Stimulated activated CD8-positive, alpha-beta memory T cell treated with anti-CD3 and anti-CD28 coated beads, Interleukin-4, amount 100 ng/mL, for 4 hours (primary cell): ENCODE measurements at places on chromosomes 2 and 18.

DNA sequence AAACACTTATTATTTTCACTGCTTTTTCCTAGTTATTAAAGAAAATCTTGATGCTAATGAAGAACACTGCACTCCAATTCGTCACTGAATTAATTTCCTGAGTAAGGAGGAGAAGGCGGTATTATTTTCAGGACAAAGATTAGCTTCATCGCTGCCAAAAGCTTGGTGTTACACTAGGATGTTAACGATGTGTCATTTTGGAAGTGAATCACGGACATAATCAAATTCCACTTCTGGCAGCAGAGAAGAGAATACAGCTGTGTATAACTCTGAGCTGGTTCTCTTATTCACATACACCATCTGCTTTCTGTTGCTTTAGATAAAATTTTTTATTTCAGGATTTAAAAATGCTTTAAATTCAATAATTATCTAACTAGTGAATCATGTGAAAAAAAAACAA lies 74.1 kb downstream of the SCG2 start:
- DNase-seq: no peak

- no peak for DNase-seq
These were observed 7.8 kb downstream of the SULT1C4 start for GRCh38 chr2:108385411-108386071.

- DNase-seq: no peak
These were observed 2786.5 kb downstream of the RPIA start for GRCh38 chr2:91477731-91478672.

DNA sequence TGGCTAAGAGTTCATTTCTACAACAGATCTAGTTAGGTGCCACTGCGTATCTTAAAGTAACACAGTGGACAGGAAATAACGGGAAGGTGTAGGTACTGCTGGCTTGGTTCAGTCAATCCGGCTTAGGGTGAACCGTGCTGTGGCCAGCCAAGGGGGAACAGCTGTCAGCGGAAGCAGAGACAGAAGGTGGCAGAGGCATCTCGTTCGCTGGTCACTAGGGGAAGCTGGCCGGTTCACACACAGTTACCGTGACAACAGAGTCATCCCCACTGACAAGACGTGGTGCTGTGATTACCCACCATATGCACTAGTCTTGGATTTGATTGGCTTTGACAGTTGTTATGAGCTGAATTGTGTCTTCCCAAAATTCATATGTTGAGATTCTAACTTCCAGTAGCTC lies 58.8 kb upstream of the HDAC4 start:
- DNase-seq: no peak

GRCh38 chr2:186835628-186836027 lies 13.3 kb downstream of the ZSWIM2 start:
- no peak for DNase-seq

- DNase-seq: no peak
These were observed 13.7 kb downstream of the WDR43 start for GRCh38 chr2:28908172-28908571.

DNA sequence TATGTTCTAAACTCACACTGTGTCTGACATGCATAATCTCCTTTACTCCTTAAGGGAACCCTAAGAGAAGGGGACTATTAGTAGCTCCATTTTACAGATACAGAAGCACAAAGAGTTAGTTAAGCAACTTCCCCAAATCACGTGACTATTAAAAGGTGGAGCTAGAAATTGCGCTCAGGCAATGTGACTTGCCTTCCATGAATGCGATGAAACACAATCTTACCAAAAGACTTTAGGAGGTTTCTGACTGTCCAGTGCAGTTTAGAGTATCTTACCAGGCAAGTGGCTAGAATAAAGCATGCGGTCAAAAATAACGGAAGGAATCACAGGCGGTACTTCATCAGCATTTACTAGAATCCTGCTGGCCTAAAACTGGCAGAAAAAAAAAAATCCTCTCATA lies 70.4 kb downstream of the ZNF521 start:
- DNase-seq: no peak

- DNase-seq: no peak
These were observed 2.7 kb downstream of the KATNAL2 start for GRCh38 chr18:46920067-46920466.

DNA sequence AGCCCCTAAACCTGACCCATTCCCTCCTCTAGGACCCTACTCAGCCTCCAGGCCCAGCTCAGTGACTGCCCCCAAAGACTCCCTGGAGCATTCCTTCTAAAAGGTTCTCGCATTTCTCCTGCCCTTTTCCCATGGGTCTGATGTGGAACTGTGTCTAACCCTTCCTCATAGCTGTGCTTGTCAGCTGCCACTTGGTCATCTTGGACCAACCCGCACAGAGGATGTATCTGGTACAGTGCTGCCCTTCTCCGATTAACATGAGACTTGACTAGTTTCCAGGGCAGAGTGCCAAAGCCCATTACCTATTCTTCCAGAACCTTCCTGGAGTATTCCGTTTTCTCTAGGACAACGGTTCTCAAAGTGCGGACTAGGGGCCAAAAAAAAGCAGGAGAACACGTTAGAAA lies 518 bp upstream of the NFU1 start:
- no peak for DNase-seq

DNA sequence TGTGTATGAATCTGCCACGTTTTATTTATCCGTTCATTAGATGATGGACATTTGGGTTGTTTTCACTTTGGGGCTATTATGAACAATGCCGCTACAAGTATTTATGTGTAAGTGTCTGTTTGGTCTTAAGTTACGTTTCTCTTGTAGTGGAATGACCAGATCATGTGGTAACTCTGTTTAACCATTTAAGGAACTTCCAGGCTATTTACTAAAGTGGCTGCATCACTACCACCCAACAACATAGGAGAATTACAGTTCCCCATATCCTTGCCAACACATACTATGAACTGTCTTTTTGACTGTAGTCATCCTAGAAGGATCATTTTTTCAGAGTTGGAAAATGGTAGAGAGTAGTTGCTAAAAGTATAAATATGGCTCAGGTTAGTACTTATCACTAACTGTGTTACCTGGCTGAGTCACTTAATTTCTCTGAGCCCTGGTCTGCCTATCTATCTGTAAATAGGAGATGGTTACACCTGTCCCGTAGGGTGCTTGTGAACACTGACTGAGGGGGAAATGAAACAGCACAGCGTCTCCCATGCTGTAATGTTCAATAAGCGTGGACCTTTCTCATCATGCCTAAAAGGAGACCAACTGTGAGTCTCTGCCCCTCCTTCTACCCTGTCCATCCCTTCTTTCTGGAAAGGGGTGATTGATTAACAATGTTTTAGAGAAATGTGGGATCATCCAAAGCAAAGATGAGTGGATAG lies 103.1 kb downstream of the SH3RF3 start:
- no peak for DNase-seq

DNA sequence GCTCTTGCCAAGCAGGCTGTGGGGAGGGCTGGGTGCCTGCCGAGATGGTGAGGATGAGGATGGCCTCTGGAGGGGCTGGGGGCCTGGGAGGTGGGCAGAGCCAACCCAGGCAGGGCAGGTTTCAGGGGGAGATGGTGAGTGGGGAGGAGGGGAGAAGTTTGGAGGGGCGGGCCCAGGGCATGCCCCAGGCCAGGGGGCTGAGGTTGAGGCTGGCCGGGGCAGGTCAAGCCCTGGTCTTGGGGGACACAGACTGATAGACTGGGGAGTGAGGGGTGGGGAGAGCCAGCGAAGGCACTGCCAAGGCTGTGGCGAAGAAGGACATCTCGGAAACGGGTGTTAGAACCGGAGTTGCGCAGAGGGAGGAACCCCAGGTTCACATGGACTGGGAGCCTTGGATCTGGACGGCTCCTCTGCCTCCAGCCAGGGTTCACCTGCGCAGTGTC lies 12.6 kb downstream of the CAPN10 start:
- no peak for DNase-seq

- no peak for DNase-seq
These were observed 21.5 kb upstream of the BIN1 start for GRCh38 chr2:127128445-127128904.

DNA sequence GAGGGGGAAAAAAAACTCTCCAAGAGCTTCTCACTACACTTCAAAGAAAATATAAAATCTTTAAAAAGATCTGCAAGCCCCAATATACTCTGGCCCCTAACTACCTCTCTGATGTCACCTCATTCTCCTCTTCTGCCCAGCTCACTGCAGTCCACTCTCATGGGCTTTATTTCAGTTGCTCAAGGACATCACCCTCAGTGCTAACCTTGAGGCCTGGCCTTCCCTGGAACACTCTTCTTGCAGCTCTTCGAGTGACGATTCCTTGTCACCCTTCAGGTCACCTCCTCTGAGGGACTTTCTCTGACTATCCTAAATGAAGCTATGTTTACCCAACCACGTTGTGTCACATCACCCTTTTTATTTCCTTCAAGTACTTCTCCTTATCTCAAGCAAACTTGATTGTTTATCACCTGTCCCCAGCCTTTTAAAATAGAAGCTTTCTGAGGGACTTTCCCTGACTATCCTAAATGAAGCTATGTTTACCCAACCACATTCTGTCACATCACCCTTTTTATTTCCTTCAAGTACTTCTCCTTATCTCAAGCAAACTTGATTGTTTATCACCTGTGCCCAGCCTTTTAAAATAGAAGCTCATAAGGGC lies 10.4 kb downstream of the RTTN start:
- no peak for DNase-seq

GRCh38 chr2:160984426-160985077 lies 175.7 kb upstream of the TANK start:
- DNase-seq: no peak

GRCh38 chr2:145007093-145007959 lies 487.4 kb upstream of the ZEB2 start:
- no peak for DNase-seq

- no peak for DNase-seq
These were observed 3.3 kb downstream of the INPP5D start for GRCh38 chr2:233063269-233063975.

- DNase-seq: no peak
These were observed 78.8 kb upstream of the PELI1 start for GRCh38 chr2:64223055-64223454.

- no peak for DNase-seq
These were observed 761.8 kb downstream of the LRRTM4 start for GRCh38 chr2:76760367-76760704.

DNA sequence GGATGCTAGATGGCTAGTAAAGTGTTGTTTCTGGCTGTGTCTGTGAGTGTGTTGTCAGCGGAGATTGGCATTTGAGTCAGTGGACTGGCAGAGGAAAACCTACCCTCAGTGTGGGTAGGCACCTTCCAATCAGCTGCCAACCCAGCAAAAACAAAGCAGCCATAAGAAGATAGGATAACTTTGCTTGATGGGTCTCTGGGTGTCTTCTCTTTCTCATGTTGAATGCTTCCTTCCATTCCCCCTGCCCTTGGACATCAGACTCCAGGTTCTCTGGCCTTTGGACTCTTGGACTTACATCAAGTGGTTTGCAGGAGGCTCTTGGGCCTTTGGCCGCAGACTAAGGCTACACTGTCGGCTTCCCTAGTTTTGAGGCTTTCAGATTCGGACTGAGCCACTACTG lies 429.0 kb upstream of the ZNF804A start:
- no peak for DNase-seq

DNA sequence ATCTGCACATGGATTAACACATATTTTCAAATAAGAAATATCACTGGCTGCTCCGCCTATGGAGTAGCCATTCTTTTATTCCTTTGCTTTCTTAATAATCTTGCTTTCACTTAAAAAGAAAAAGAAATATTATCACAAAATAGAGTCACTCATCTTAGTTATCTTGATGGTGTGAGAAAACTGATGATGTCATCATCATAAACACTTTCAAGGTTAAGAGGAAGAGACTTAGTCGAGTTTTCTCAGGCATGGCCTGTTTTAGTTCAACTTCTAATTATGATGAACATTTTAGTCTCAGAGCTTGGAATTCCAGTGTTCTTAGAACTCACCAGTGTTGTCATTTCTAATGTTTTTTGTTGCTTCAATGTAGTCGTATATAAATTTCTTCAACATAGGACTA lies 506.1 kb downstream of the PTPRM start:
- DNase-seq: no peak

GRCh38 chr2:156909983-156910382 lies 347.5 kb upstream of the GALNT5 start:
- no peak for DNase-seq

- no peak for DNase-seq
These were observed 127.7 kb downstream of the DOK6 start for GRCh38 chr18:69528435-69528834.

- no peak for DNase-seq
These were observed 24.5 kb upstream of the LPIN2 start for GRCh38 chr18:3037423-3037915.

- DNase-seq: no peak
These were observed 69.3 kb downstream of the NOL10 start for GRCh38 chr2:10620481-10620880.

DNA sequence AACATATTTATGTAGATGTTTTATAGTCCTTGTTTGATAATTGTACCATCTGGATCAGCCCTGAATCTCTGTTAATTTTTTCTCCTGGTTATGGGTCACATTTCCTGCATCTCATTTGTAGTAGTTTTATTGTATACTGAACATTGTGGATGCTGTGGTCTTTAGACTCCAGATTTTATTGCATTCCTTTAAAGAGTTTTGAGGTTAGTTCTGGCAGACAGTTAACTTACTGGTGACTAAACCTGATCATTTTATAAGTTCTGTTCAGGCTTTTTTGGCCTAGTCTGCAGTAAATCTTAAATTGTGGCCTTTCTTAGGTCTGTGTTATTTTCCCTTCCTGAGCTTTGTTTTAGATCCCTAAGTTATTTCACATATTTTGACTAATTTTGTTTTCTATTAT lies 84.3 kb downstream of the FANCL start:
- DNase-seq: no peak

- DNase-seq: no peak
These were observed 84.3 kb upstream of the FZD7 start for GRCh38 chr2:201949181-201949926.

DNA sequence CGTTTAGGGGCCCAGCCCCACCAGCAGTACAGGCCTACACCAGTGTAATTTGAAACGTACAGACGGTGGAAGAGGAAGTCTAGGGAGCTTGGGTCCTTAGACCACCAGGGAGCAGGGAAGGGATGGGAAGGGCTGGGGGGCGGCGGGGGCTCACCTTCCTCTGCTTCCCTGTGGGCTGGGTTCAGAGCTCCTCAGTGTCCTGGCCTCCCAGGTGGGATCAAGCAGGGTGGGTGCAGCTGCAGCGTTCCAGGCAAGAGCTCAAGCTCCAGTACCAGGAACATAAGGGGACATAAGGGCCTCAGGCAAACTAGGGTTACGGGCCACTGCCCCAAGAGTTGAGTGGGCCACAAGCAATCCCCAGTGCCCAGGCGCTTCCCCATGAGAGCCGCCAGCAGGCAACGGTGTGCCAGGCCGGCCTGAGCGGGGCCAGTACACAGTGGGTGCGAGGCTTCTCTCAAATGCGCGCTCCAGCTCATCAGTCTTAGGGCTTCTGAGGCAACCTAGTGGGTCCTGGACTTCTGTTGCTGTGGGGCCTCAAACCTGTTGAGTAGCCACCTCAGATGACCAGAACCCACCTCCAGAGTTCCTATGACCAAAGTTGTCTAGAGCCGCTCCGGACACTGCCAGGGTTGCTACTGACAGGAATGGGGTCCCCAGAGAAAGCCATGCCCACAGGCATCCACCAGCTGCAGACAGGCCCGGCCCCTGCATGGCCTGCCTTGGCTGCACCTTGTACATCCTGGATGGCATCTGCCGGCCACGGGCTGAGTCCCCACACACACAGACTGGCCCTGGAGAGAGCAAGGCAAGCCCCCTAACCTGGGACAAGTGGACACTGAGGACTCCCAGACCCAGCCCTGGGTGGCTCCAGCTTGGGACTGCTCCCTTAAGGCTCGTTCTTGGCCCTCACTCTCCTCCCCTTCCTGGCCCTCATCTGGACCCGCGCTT lies 5.2 kb downstream of the ANKRD23 start:
- DNase-seq: no peak

- DNase-seq: no peak
These were observed 136.5 kb downstream of the NR4A2 start for GRCh38 chr2:156196031-156196430.

GRCh38 chr2:15517793-15518192 lies 43.3 kb downstream of the NBAS start:
- no peak for DNase-seq
